ENCODE measurements at places on chromosomes 7 and 10.
A peak's percentile ranks its signal among the peaks of the same experiment; 100 is the strongest.

- DNase-seq: no peak
Measured at GRCh38 chr10:27680006-27680557, 65.5 kb downstream of the MKX start.

DNA sequence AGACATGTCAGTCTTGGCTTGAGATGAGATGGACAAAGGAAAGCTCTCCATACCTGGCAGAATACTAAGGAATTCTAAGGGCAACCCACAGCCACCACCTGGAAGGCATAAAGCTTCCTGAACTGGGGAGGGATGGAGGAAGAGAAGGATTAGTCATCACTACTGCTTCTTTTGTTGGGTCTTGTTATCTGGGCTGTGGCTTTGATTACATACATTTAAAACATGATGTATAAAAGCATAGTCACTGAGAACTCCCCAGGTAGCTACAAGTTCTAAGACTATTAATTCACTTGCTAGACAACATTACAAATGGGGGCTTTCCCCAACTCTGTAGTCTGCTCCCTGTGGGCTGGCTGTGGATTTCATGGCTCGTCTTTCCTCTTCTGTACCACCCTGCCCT lies 58.2 kb downstream of the RBM33 start:
- no peak for DNase-seq

DNA sequence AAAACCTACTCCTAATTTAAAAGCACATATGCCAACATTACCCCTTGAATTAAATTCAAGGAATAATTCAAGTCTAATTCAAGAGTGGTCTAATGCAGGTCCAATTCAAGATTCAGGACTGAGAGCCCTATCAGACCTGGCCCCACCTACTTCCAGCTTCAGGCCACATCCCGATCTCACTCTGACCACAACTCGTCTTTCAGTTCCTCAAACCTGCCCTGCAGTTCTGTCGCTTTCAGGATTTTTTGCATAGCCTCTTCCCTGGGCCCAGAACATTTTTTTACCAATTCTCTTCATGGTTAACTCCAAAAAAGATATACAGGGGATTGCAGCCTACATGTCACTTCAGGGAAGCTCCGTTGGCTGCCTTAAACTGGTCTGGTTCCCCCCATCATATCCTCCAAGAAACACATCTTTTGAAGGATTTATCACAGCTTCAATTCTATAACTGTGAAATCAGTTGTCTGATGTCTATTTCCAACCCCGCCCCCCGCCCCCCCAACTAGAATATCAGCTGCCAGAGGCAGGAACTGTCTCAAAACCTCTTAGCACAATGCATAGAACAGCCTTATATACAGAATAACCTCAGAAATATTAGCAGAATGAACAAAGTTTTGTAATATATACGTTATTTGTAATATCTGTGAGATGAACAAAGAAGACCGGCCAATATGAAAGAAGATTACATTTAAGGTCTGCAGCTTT lies 20.8 kb downstream of the CCDC6 start:
- no peak for DNase-seq

GRCh38 chr10:79468015-79468560 lies 22.7 kb upstream of the ZCCHC24 start:
- no peak for DNase-seq

- no peak for DNase-seq
Measured at GRCh38 chr10:47051741-47052238, 140.6 kb downstream of the PTPN20 start.

GRCh38 chr7:115475761-115476385 lies 554.0 kb downstream of the MDFIC start:
- no peak for DNase-seq

DNA sequence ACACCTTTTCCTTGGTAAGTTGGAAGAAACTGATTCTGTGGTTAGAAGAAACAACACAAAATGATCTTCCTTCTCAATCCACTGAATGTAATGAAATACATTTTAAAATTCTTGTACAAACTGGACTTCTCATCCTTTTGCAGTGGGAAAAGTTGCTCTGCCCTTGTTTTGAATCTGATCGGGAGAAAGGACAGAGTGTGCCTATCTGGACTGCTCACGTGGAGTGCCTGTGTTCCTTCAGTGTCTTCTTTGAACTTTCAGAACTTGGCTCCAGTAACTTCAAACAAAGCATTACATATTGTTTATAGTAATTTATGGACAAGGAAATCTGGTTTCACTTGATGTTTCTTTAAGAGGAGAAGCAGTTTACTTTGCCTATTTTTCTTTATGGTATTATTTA lies 17.1 kb downstream of the SLC26A3 start:
- DNase-seq: no peak

GRCh38 chr10:73935895-73936294 lies 25.0 kb downstream of the PLAU start:
- DNase-seq: no peak

DNA sequence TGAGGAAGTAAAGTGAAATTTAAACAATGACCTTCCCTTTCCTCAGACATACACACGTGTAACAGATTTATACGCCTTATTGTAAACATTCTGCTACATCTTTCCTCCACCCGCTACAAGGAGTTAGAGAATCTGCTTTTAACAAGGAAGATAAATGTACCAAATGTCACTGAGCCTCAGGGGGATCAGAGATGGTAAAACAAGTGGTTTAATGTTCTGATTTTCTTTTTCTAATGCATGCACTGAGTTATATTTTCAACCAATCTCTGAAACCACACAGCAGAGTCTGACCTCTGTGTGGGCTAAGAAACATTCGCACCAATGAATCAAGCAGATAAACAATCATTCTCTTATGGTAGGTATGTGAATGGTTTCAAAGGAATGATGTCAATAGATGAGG lies 599.5 kb downstream of the ARL4A start:
- DNase-seq: no peak

- DNase-seq: no peak
Measured at GRCh38 chr10:124595143-124595883, 133.7 kb downstream of the LHPP start.

- DNase-seq: no peak
Measured at GRCh38 chr10:8594711-8595110, 540.2 kb downstream of the GATA3 start.

- no peak for DNase-seq
Measured at GRCh38 chr7:115879171-115879570, 151.4 kb downstream of the TFEC start.

DNA sequence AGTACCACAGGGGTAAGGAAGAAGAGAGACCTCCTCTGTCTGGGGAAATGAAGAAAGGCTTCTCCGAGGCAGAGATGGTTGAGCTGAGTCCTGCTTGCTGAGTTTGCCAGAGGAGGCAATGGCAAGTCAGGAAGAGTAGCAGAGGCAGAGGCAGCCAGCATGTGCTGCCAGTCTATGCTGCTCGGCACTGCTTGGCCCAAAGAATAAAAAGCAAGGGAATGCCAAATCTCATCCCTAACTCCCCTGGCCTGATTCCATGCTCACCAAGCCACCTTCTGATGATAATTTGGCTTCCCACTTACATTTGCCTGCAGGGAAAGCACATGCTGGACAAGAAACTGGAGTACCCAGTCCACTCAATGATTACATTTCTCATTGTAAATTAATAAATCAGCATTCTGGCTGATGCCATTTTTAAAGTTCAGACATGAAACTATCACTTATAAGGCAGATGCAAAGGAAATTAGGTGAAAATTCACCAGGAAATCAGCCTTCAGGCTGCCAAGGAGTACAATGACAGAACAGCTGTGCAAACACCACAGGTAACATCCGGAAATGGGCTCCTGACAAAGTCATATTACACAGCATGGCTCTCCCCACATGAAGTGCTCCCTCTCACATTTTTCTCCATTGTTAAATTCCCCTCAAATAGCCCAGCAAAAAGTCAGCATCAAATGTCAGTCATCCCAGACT lies 245.9 kb downstream of the MTERF1 start:
- peak; percentile 97 for DNase-seq

- DNase-seq: no peak
Measured at GRCh38 chr7:25409897-25410636, 181.8 kb upstream of the NPVF start.

DNA sequence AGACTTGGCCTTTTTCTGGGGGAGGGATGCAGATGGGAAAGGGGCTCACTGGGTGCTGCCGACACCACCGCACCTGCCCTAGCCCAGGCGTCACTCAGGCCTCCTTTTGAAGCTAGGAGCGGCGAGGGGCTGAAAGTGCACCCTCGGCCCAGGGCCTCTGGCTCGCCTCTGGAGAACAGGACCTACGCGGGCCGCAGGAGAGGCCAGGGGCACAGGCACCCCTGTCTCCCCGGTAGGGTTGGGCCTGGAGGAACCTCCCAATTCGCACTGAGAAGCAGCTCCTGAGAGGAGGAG lies 46.5 kb upstream of the PRKAR1B start:
- no peak for DNase-seq

- DNase-seq: no peak
Measured at GRCh38 chr7:36755484-36755883, 31.2 kb upstream of the AOAH start.

DNA sequence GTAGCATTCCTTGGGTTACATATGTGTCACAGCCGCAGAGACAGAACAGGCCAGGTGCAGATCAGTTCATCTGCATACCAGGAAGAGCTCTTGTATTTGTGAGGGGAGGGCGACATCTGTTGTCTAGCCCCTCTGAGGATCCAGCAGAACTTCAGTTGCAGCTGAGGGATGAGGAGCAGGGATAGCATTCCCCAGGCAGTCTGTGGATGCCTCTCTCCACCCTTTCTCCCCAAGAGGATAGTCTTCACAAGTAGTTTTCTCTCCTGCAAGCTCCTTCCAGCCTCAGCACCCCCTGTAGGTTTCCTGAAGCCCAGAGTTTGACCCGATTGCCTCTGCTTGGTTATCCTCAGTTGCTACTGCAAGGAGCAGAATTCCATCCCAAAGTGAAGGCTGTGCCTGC lies 2.6 kb downstream of the SCD start:
- no peak for DNase-seq

GRCh38 chr10:101467286-101467770 lies 113.4 kb downstream of the BTRC start:
- DNase-seq: peak; percentile 84

- DNase-seq: peak; percentile 49
Measured at GRCh38 chr10:101272229-101272868, 43.1 kb upstream of the LBX1 start.

- peak; percentile 29 for DNase-seq
Measured at GRCh38 chr10:69573056-69573806, at the start of gene NEUROG3. TSS of gene NEUROG3 (minus strand) at chr10:69573422. CDS start at chr10:69573043, 379 bp downstream.

DNA sequence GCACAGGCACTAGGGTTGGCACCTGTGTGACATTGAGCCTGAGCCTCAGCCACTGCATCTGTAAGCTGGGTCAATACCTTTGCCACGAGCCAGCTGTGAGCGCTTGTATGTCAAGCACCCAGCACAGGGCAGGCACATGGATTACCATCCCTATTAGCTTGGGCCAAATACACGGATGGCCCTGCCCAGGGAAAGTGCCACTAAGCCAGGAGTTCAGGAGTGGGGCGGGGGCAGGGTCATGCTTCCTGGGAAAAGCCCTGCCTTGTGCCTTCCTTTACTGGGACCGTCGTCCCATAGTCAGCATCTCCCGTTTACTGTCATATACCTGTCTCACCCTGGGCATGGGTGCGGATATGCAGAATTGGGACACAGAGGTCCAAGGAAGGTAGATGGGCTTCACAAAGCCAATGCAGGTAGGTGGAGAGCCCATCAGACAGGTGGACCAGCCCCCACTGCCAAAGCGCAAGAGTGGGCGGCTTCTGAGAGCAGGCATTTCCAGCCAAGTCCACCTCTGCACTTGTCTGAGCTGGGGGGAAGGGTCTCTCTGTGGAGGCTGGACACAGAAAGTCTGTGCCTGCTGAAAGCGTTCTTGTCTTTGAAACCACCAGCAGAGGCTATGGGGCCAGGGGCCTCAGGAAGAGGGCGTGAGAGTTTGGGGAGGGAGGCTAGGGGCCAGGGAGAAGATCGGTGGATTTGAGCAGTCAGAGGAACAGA lies 72.6 kb downstream of the VWA2 start:
- DNase-seq: no peak

DNA sequence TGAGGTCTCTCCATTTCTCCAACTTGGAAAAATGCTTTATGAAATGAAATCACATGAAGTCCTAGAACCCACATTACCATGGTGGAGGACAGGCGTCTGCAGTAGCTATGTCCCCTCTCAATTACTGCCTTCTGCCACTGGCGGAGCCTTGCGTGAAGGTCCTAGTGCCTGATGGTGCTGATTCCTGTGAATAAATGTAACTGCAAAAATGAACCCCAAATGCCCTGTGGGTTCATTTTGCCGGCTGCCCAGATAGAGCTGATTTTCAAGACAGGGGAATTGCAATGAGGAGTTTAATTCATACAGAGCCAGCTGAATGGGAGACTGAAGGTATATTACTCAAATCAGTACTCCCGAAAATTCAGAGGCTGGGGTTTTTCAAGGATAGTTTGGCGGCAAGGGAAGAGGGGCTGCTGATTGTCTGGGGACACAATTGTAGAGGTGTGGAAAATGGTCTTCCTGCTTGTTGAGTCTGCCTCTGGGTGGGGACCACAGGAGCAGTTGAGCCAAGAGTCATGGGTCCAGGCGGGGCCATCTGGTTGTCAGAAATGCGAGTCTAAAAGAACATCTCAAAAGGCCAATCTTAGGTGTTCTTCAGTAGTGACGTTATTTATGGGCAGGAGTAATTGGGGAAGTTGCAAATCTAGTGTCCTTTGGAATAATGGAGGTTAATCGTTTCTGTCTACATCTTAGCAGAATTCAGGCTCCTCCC lies 13.5 kb downstream of the PRF1 start:
- DNase-seq: no peak

DNA sequence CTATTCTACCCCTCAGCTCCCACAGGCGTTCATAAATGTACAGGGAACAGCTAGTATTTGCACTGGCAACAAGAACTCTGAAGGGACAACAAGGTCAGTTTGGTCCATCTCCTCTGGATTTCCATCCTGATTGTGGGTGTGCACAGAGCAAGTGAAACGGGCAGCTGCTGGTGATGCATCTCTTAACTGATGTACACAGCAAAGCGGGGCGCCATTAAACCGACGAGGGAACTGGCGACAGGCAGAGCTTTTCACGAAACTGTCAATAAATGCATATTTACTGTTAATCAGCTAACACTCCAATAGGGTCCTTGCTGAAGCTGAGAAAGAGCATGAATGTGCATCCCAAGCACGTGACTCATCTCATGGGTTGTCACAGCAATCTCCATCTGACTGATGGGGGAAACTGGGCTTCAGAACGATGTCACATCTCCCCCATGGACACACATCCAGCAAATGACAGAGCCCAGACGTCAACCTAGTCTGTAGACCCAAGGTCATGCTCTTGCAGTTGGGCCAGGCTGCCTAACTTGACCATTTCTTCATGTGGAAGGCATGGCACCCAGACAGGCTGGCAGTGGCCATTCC lies 54.2 kb downstream of the FAM53B start:
- DNase-seq: no peak

- peak; percentile 4 for DNase-seq
Measured at GRCh38 chr7:98210513-98211220, 572 bp upstream of the BHLHA15 start.

- DNase-seq: peak; percentile 79
Measured at GRCh38 chr10:125084614-125085257, 75.6 kb downstream of the CTBP2 start.

- no peak for DNase-seq
Measured at GRCh38 chr10:101221963-101222531, 7.2 kb downstream of the LBX1 start.

GRCh38 chr7:55946545-55946944 lies 5.1 kb upstream of the MRPS17 start:
- DNase-seq: no peak
